Right lobe of liver (tissue), 6 donors: ENCODE measurements at places on chromosomes 7 and 10. TPM values are rescaled to one million over a fixed set of nuclear protein-coding genes. Genes with fewer than 3 reads are reported as not detected.

WDFY4 gene
- 4.1 TPM for total RNA-seq

ITIH5 gene
- 0.62 TPM for total RNA-seq

CC2D2B gene
- total RNA-seq, result 0.10 TPM

PDE6C gene
- not detected for total RNA-seq

DNA sequence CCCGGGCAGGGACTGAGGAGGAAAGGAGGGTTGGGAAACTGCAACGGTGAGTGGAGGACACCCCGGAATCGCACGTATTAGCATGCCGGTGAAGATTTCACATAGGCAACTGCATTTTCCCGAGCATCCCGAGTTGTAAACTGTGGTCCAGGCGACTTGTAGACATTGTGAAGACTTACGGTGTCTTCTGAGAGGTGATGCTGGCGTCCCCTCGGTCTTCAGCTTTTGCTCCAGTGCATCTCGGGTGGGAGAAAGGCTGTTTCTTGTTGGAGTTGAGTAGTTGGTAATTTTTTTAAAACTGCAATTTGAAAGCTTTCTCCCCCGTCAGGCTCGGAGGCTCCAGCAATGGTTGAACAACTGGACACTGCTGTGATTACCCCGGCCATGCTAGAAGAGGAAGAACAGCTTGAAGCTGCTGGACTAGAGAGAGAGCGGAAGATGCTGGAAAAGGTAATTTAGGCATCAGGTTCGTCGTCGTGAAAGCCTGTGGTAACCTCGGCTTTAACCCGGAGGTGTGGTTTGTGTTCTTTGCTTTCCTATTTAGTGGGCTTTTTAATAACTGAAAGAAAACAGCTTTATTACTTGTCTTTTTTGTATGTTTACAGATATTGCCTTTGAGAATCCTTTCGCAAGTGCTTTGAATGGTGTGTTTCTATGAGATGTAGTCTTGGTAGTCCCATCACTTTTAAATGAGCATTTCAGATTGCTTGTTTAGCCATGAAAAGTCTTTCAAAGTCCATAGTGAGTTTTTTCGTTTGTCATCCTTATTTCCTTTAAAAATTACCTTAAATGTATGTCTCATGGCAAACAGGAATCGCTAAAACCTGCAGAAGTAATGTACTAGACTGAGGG lies 687 bp downstream of the HELLS start:
- no peaks in the 10 kb centered on the region for H3K4me1 ChIP-seq
- no peaks in the 10 kb centered on the region for H3K27me3 ChIP-seq
- H3K27ac ChIP-seq, result no peak overlapping the region
- no peak for DNase-seq
- no peaks in the 10 kb centered on the region for H3K36me3 ChIP-seq

- H3K4me3 ChIP-seq, result no peak overlapping the region
- H3K27ac ChIP-seq, result no peak overlapping the region
- no peaks in the 10 kb centered on the region for H3K36me3 ChIP-seq
- H3K27me3 ChIP-seq, result no peaks in the 10 kb centered on the region
- no peak for DNase-seq
These were observed 212.6 kb upstream of the HABP2 start for GRCh38 chr10:113340282-113340681.

DNA sequence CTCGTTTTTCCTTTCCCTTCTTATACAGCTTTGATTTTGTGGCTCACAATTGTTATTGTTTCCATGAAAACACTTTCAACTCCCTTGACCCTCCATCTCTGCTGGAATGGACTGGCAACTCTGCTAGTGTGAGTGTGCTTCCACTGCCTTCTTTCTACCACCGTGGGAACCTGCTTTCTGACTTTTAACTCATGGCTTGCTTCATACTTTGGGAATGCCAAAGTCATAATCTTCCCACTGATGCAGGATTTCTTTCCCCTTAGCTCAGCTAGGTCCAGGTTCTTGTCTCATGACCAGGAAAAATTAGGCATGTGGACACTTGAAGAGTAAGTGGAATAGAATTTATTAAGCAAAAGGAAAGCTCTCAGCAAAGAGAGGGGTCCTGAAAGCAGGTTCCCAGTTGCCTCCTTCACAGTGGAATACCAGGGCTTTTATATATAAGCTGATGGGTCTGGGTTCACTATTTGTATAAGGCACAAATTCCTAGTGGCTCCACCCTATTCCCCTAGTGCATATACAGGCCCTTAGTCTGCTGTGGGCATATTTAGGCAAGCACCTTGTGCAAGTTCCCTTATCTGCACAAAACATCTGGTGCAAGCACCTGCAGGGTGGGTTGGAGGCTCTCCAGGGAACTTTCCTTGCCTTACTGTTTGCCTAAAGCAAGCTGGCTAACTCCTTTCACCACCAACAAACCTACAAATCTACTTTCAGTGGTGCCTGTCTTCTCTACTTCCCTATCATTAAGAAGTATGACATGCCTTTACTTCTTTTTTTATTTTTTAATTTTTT lies 119.5 kb downstream of the CFAP58 start:
- H3K36me3 ChIP-seq, result no peaks in the 10 kb centered on the region
- H3K27ac ChIP-seq, result no peak overlapping the region
- H3K27me3 ChIP-seq, result no peaks in the 10 kb centered on the region

DNA sequence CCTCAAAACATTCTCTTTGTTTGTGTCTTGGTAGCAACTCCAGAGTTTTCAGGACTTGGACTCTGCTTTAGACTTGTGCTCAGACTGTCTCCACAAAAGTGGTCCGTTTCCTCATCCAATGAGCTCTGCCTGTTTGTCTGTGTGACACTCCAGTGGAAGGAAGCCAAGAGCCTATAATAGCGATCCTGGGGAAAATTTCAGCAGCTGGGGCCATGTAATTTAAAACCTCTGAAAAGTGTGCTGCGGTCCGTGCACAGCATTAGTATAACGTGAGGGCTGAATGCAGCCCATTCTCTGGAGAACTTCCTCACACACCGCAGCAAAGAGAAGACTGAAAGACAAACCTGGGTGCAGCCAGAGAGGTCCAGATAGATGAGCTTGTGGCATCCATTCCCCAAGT lies at the start of gene LRRC17:
TSS of gene LRRC17 (plus strand) at position 259 of the 400 bp plus-strand sequence. CDS start 20,914 bp downstream, outside the sequence.
- H3K4me1 ChIP-seq, result no peaks in the 10 kb centered on the region
- H3K27ac ChIP-seq, result no peak within 1 kb of the TSS
- no peaks in the 10 kb centered on the region for H3K27me3 ChIP-seq
- H3K36me3 ChIP-seq, result no peaks in the 10 kb centered on the region
- DNase-seq, result no peak
- H3K4me3 ChIP-seq, result no peak within 1 kb of the TSS

- H3K4me1 ChIP-seq, result no peaks in the 10 kb centered on the region
- H3K27me3 ChIP-seq, result no peaks in the 10 kb centered on the region
- no peak for DNase-seq
- H3K36me3 ChIP-seq, result no peaks in the 10 kb centered on the region
- H3K4me3 ChIP-seq, result no peak overlapping the region
- no peak overlapping the region for H3K27ac ChIP-seq
These were observed 125.4 kb upstream of the BET1 start for GRCh38 chr7:94129443-94130140.

DNA sequence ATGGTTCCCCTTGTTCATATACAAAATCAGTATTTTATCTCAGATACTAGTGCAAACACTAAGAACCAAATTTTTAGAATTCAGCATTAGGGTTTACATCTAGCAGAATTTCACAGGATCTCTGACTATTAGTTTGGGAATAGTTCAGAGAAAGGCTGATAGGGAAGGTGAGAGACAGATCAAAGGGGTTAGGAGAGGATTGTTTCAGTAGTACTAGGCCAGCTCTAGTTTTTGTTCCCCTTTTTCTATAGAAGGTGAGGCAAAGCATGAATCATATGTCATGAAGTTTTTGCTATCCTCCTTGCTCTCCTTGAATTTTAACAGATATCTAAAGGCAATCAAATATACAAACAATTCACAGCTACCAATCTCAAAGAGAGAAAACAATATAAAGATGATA lies 26.1 kb upstream of the CTNNA3 start:
- no peaks in the 10 kb centered on the region for H3K4me1 ChIP-seq
- H3K27me3 ChIP-seq, result no peaks in the 10 kb centered on the region
- H3K4me3 ChIP-seq, result no peak overlapping the region
- no peaks in the 10 kb centered on the region for H3K36me3 ChIP-seq
- no peak for DNase-seq

DNA sequence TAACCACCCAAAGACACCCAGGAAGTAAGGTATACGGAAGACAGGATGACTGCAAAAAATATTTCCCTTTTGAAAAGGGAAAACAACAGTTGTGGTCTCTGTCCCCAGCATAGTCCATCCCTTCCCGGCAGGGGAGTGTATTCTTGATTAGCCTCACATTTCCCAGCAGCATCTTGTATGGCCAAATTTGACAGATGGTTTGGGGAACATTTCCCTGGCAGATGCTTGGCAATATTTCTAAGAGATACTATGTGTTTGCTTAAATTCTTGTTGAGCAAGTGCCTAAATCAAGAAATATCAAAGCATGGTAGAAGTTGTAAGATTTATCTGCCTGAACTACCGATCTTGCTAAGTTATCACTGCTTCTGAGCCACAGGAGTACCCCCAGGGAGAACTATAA lies 56.9 kb upstream of the TPK1 start:
- H3K4me1 ChIP-seq, result no peaks in the 10 kb centered on the region
- H3K36me3 ChIP-seq, result no peaks in the 10 kb centered on the region
- no peak for DNase-seq
- no peak overlapping the region for H3K27ac ChIP-seq
- H3K27me3 ChIP-seq, result no peaks in the 10 kb centered on the region
